ENCODE measurements at places on chromosomes 5 and 9.

DNA sequence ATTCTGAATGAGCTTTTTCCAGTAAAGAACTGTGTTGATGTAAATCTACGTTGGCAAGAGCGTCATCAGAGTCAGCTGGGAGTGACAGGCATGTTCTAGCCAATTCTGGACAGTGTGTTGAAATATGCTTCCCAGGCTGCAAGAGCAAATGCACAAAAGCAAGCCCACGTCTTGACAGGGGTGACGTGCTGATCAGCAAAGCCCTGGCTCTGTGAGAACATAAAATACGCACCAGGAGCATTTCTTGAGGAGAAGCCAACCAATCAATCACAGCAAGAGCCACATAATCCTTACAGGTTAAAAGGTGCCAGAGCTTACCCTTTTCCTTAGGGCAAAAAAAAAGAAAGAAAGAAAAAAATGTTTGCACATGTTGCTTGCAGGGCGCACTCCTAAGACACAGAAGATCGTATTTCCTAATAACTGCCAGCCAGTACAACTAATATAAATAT lies 148.1 kb downstream of the PDE4D start:
- DNase-seq = peak; percentile 68

DNA sequence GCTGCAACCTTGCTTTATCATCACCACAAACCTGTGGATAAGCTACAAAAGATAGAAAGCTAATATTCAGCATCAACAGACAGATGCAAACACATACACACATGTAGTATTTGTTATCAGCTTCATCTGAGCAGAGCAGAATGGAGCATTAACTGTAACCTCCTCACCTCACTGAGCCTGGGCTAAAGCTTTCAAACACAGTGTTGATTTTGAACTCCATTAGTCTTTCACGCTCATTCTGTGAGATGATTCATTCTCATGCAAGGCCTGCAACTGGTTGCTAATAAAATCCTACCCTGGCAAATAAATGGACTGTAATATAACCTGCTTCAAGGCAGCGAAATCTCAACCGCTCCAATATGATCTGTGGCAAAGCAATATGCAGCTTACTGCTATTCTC lies 1360.6 kb upstream of the ACO1 start:
- DNase-seq = no peak

DNA sequence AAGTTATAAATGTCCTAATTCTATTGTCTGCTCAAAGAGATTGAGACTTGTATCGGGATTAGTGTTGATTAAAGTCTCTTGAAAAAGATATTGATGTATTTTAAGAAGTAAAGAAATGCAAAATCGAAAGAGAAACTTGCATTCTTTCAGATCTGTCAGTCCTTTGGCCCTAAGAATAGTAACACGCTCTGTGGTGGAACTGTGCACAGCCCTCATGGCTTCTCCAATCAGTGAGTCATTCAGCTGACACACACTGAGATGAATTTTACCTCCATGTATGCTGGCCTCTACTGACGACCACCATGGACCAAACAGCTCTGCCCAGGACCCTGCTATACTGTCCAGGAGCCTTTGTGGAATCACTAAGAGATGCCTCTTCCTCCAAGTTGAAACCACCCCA lies 232.4 kb downstream of the ESM1 start:
- peak; percentile 72 for DNase-seq

GRCh38 chr9:105681724-105682123 lies 12.6 kb upstream of the TMEM38B start:
- peak; percentile 64 for DNase-seq

- DNase-seq = no peak
Measured at GRCh38 chr5:24623031-24623430, 21.7 kb downstream of the CDH10 start.

- no peak for DNase-seq
Measured at GRCh38 chr5:65837139-65837538, 89.2 kb upstream of the ERBIN start.

- DNase-seq = no peak
Measured at GRCh38 chr5:86865256-86865785, 247.6 kb downstream of the COX7C start.

GRCh38 chr9:134049772-134050588 lies 17.8 kb downstream of the BRD3 start:
- no peak for DNase-seq

- DNase-seq = peak; percentile 83
Measured at GRCh38 chr5:2861605-2862004, 110.1 kb upstream of the IRX2 start.

DNA sequence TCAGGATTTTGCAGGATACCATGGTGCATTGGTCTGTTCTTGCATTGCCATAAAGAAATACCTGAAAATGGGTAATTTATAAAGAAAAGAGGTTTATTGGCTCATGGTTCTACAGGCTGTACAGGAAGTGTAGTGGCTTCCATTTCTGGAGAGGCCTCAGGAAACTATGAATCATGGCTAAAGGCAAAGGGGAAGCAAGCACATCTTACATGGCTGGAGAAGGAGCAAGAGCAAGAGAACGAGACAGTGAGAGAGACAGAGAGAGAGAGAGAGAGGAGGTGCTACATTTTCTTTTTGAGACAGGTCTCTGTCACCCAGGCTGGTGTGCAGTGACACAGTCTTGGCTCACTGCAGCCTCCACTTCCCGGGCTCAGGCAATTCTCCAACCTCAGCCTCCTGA lies 43.9 kb downstream of the P4HA2 start:
- DNase-seq = no peak

- peak; percentile 60 for DNase-seq
Measured at GRCh38 chr9:95874989-95875304, 544 bp upstream of the ERCC6L2 start.

DNA sequence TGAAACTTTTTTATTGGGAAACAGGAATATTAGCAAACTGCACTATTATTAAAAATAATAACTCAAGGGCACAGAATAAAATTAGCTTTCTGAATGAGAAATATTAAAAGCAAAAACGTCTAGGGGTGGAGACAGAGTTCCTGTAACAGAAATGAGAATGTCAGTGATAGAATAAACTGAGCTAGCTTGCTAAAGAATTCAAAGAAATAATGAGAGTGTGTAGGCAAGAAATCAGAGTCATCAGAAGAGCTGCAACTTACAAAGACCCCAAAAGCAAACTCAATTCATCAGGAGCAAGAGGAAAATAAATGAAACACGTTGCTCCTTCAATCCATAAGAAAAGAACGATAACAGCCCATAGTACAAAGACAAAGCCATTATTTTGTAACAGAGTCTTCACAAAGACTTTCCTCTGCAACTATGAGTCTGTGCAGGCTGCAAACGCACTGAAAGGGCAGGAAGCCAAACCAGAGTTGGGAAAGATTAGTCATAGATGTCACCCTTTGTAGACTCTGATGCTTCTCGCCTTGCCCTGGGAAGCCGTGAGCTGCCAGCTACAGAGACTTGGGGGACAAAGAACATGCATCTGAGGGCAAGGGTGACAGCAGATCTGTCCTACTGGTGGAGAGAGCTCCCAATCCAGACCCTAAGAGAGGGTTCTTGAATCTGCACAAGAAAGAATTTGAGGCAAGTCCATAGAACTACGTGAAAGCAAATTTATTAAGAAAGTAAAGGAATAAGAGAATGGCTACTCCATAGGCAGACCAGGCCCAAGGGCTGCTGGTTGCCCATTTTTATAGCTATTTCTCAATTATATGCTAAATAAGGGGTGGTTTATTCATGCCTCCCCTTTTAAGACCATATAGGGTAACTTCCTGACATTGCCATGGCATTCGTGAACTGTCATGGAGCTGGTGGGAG lies 40.8 kb downstream of the SHC3 start:
- peak; percentile 92 for DNase-seq

- peak; percentile 77 for DNase-seq
Measured at GRCh38 chr9:127942216-127943010, 4.8 kb upstream of the DPM2 start.

DNA sequence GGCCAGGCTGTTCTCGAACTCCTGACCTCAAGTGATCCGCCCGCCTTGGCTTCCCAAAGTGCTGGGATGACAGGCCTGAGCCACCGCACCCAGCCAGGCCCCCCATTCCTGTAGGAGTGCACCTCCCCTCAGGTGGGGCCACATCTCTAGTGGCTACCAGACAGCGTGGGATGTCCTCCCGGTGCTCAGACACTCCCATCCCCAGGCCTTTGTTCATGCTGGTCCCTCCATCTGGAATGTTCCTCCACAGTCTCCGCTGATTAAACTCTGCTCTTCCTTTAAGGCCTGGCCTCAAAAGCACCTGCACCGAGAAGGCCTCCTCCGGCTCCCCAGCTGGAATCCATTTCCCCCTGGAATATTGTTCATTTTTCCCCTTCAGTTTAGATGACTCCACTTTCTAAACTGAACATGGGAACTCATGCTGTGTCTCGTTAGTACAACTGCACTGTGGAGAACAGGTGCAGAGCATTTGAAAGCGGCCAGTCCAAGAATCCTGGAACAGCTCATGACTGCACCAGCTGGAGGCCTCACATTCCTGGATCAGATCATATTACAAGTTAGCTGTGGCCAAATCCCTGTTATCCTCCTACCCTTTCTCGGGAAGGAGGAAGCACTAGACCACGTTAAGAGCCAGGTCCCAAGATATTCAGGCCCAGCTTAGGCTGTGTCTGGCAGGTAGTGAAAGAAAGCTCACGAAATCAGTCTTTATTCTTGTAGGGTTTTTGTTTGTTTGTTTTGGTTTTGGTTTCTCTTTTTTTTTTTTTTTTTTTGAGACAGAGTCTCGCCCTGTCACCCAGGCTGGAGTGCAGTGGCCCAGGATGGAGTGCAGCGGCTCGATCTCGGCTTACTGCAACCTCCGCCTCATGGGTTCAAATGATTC lies 10.8 kb upstream of the PRRC2B start:
- DNase-seq = peak; percentile 80

- DNase-seq = no peak
Measured at GRCh38 chr5:107424491-107424890, 246.2 kb downstream of the EFNA5 start.

GRCh38 chr5:139748505-139748826 lies 47.1 kb upstream of the PSD2 start:
- no peak for DNase-seq

DNA sequence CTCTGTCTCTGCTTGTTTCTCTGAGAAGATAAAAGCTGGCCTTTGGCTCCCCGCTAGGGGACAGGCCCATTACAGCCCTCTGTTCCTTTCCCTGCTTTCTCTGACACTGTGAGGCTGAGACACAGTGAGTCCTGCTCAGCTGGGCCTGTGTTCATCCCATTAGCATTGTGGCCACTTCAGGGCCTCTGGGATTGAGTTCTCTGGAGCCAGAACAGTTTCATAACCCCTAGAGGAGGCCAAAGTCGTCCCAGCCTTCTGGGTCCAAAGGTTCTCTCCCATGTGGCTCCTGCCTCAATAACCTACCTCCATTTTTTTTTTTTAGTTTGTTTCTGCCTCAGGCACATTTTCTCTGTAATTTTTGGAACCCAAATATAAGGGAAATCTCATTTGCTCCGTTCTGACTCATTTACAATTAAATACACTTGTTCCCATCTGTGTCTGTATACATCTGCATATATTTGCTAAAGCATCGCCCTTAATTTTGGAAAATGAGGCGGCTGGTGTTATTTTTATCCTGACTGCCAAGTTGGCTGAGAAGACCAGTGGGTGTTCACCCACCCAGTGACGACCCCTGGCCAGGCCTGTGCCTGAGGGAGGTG lies 27.3 kb upstream of the CTNNA1 start:
- DNase-seq = peak; percentile 35

DNA sequence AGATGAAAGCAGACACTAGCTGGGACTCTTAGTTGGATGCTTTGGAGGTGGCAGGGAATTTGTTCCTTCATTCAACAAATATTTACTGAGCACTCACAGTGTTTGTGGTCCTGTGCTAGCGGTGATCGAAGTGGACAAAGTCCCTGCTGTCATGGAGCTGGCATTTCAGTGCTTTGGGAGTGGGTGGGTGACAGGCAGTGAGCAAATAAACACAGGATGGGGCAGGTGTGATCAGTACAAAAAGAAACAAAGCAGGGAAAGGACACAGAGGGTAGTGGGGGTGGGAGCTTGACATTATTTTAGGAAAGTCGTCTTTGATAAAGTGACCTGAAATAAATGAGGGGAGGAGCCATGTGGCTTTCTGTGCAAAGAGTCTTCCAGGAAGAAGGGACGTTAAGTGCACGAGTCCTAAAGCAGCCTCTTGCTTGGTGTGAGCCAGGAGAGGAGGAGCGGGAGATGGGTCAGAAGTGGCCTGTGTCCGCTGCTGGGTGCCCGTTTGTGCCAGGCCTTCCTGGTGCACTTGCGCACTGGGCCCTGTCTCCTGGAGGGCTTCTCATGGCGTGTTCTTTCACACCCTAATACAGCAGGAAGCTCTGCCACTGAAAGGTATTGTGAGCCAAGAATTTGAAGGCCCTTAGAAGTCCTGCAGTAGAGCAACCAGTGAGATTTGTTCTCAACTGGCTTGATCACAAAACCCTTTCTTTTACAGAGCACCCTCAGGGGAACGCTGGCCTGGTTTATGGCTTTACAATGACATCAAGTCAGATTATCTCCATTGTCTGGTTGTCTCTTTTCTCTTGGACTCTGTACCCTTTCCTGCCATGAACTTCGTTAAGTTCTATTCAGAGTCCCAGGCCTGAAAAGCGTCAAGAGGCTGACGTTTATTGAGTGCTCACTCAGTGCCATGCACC lies 14.8 kb downstream of the NDST1 start:
- DNase-seq = no peak

GRCh38 chr5:151755383-151755782 lies 3.0 kb downstream of the ATOX1 start:
- DNase-seq = no peak

- no peak for DNase-seq
Measured at GRCh38 chr9:92098638-92099037, 16.6 kb downstream of the SPTLC1 start.

- DNase-seq = peak; percentile 94
Measured at GRCh38 chr9:136901516-136902258, 15.4 kb downstream of the TRAF2 start.

- DNase-seq = no peak
Measured at GRCh38 chr5:144478565-144478964, 307.9 kb downstream of the KCTD16 start.

- DNase-seq = no peak
Measured at GRCh38 chr9:376115-376514, 161.4 kb downstream of the DOCK8 start.

DNA sequence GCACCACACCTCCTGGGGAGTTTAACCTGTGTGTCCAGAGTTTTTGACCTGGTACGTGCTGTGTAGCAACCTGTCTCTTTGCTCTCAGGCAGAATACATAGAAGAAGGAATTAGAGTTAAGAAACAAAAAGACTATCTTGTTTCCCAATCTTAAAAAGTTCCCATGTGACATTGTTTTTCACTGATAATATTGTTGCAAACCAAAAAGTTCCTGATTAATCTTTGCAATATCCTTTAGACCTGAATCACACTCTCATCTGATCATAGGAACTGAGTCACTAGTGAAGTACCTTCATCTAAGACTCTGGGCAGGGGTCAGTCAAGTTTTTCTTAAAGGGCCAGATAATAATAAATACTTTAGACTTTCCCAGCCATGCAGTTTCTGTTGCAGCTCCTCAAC lies 35.1 kb downstream of the BASP1 start:
- DNase-seq = no peak
